ENCODE measurements at places on chromosomes 7 and 10. TPM values are rescaled to one million over a fixed set of nuclear protein-coding genes. Genes with fewer than 3 reads are reported as not detected.

DNA sequence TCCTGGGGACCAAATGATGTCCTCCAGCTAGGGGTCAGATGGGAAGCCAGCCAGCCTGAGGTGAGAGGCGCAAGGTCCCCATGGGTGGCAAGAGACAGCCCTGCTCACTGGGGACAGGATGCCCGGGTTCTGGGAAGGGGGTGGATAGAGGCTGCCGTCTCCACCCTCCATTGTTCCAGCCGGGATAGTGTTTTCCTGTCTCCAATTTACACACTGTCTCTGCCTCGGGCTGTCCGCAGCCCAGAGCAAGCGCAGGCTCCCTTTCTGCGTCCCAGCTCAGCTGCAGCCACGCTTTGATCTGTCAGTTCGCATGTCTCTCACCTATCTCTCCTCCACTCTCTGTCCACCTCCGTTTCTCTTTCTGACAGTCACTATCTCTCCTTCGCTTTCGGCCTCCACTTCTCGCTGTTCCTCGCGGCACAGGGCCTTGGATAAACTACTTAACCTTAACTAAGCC lies 2.1 kb downstream of the EPHB4 start:
- DNase-seq, result no peak

- DNase-seq, result no peak
These were observed 84.4 kb downstream of the MKLN1 start for GRCh38 chr7:131412031-131412430.

GRCh38 chr7:132270517-132270916 lies 305.8 kb downstream of the PLXNA4 start:
- no peak for DNase-seq

DNA sequence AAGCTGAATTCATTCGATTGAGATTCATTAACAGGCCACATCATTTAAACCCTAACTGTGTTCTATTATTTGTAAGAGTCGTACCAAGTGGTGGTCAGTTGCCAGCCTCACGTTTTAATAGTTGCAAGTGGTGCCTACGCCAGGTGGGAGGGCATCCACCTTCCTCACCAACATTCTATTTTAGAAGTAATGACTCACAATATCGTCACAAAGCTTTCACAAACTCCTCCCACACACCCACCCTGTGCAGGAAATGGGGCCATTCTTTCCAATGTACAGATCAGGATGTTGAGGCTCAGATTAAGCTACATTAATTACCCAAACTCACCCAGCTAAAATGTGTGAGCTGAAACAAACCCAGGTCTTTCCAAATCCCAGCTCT lies 77.3 kb upstream of the SAMD8 start:
- DNase-seq, result no peak

DYDC2 gene
- not detected for total RNA-seq

DNA sequence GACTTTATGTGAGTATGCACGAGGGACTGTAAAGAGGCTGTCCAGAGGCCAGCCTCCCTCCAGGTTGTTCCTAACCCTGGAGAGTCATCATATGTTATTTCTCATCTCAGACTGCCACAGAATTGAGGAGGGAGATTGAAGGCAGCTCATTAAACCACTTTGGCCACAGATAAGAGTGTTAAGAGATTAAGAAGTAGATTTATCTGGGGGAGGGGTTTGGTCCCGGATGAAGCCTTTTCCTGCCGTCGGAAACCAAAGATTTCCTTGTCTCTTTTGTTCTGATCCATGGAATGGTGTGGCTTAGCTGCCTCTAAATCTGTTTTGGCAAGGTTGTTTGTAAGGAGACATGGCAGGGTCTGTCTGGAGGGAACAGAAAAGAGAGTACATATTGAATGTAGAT lies 338.8 kb downstream of the AUTS2 start:
- no peak for DNase-seq

- DNase-seq, result no peak
These were observed 15.6 kb downstream of the RGS10 start for GRCh38 chr10:119526621-119527592.

DNA sequence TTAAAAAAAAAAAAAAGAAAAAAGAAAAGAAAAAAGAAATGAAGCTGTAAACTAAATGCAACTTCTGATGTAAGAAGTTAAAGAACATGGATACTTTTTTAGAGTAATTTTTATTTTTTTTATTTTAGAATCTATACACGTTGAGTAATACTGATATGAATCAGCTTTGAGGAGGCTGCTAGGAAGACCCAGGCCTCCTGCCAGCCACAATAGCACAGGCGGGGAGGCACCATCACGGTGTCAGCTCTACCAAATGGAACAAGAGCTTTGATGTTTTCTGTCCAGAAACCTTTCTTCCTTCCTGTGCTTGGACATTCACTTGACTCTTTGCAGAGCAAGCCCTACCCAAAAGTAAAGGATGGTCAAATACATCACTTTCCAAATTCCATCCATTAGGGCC lies 45.3 kb upstream of the EGR2 start:
- no peak for DNase-seq

- DNase-seq, result no peak
These were observed 502 bp downstream of the ZNF3 start for GRCh38 chr7:100080907-100081534.

- DNase-seq, result peak; percentile 66
These were observed 8.4 kb upstream of the PGAM2 start for GRCh38 chr7:44073664-44074348.

DNA sequence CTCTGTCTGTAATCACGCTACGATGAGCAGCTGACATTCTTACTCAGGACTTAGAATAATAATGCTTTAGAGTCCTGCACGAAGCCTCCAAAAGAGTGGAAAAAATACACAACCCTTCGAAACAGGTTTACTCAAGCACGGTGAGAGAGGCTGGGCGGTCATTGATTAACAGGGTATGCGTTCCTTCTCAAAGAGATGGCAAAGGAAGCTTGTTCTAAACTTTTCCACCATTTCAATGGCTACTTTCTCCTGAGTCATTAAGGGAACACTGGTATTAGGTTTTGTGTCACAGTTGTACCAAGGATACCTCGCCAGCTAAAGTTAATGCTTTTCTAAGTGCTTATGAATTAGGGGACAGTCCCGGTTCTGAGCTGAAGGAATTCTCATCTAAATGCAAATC lies 141.9 kb upstream of the RHEB start:
- peak; percentile 29 for DNase-seq

ITPRID1 gene
- total RNA-seq, result 0.95 TPM

PDZD7 gene
- total RNA-seq, result 1.3 TPM

GRCh38 chr7:26937939-26938623 lies 73.7 kb upstream of the SKAP2 start:
- peak; percentile 26 for DNase-seq

DNA sequence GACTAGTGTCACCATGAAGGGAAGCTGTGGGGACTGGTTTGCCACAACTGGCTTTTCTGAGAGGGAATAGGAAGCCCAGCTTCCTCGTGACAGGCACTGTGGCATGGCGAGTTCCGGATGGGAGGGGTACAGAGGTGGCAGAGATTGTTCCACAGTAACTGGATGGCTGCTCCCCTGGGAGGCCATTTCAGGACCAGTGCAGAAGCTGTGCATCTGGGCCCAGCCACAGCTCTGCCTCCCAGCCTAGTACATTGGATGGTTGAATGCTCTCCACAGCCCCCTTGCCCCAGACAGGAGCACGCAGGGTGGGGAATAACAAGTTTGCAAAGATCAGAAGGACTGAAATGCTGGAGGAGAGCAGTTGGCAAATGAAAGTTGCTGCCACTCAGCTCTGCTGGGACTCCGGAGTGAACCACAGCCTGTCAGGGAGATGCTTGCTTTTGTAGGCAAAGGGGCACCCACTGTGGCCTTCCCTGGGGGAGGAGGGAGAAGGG lies 51.8 kb downstream of the GSDME start:
- no peak for DNase-seq

BEND7 gene
- total RNA-seq, result 8.3 TPM

DNA sequence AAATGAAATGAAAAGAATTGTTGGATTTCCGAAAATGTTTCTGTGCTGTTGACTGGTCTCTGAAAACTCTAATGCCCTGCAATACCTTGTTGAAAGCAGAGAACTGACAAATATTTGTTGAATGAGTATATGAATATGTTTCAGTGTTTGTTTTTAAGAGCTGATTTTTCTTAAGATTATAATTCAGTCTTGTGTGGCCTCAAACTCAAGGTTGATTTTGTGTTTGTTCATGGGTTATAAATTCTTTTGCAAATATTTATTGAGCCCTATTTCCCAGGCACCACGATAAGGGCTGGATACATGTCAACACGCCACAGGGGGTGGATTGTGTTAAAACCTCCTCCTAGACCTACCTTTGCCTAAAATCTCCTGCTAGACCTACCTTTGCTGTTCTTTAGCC lies 203.9 kb upstream of the PLPP4 start:
- no peak for DNase-seq

BAG3 gene
- 35.2 TPM for total RNA-seq

DNA sequence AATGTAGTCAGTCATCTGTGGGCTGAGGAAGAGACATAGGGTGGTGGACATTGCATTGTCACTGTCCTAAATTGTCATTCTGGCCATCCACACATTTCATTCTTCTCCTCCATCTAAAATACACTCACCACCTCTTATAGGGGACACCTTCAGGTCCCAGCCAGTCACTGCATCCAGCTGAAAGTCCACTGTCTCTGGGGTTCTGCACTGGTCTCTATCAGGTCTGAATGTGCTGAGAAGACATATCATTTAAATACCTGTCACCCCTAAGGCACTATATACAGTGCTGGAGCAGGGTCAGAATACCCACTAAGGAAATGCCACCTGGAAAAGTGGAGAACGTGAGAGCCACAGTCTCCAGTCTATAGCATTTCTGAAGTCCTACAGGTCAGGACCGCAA lies 29.6 kb downstream of the SH2D4B start:
- no peak for DNase-seq

- DNase-seq, result no peak
These were observed 14.5 kb downstream of the PARD3 start for GRCh38 chr10:34800624-34801023.

MYO3A gene
- total RNA-seq, result 0.14 TPM

DNA sequence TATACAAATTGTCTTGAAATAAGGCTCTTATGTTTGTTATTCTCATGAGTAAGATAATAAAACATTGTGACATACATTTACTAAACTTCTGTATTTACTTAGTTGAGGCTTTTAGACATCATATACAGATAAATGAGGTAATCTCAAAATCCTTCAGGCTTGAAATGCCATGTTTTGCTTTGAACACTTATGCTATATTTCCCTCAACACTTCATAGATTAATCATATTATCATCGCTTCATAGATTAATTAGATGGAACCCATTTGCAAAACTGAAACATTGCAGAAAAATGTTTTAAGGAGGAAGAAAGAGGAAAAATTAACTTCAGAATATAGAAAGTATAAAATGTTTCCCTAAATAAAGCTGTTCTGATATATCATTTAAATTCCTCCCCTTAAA lies 165.0 kb upstream of the CNTNAP2 start:
- DNase-seq, result no peak

CALY gene
- total RNA-seq, result not detected

DNA sequence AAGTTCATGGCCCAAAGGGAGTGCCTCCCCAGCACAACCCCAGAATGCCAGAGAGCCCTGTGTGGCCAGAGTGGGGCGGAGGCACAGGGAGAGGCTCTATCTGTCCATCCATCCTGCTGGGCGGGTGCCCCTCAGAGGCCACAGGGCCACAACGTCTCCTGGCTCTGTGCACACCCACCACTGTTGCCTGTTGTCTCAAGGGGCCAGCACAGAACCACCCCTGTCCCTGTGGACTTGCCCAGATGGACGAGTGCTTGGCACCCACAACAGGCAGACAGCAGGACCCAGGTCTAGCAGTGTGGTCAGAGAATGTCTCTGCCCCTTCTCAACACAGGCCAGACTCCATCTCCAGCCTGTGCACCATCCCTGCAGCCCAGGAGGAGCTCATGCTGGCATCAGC lies 92.8 kb downstream of the PAXIP1 start:
- no peak for DNase-seq

DNA sequence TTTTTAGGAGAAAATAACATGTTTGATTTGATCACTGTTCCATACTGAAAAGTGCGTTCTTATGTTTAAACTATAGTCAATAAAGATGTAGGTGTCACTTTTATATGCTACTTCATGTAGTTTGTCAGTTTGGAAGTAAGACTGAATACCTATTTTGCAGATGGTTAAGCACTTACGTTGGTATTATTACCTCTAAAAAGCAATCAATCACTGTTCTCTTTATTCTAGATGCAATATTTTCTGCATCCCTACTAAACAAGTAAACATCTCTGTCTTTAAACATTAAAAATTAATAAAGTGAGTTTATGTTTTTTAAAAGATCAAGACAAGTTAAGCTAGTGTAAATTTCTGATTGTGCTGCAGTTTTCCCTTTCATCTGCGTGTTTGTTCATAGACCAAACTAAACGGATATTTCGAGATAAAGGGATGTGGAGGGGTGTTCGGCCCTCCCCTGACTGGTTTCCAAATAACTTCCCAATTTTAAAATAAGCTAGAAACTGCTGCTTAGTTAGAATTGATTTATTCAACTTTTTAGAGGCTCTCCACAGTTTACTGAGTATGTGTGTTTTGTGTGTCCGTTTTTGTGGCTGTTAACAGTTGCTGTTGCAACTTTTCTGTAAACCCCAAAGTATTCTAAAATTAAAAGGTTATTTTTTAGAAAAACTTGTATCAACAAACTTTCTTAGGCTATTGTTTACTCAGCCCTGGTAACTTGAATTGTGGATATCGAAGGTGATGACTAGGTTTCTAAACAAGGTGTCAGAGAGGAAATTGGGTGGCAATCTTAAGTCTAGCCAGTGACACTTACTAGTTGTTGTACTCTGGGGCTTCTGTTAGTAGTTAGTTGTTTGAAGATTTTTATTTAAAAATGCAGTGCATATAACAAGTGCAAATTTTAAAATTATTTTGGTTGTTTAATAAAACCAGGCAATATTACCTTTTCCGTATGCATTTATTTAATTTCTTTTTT lies 974 bp downstream of the KIF11 start:
- DNase-seq, result no peak

GRCh38 chr10:13769946-13770345 lies 183.2 kb downstream of the PRPF18 start:
- no peak for DNase-seq

- DNase-seq, result no peak
These were observed 96.5 kb downstream of the ORC5 start for GRCh38 chr7:104111271-104111670.

PAX4 gene
- not detected for total RNA-seq

SLC18A3 gene
- total RNA-seq, result not detected

DNA sequence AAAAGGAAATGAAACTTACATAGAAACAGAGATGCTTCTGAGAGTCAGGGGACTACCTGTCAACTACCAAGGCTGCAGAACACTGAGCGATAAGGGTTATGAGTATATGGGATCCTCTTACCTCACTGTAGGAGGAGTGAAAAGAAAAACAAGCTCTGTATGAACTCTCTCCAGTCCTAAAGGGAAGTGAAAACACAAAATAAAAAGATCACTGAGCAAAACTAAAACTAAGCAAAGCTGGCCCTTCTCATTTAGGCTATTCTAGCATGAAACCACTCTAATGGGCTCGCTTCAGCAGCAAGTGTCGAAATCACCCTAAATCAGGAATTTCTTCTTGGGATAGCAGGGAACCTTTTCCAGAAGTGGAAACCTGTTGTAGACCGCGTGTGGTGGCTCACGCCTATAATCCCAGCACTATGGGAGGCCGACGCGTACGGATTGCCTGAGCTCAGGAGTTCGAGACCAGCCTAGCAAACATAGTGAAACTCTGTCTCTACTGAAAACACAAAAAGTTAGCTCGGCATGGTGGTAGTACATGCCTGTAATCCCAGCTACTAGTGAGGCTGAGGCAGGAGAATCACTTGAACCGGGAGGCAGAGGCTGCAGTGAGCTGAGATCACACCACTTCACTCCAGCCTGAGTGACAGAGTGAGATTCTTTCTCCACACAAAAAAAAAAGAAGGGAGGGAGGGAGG lies 27.0 kb downstream of the DCLRE1C start:
- no peak for DNase-seq

CNPY1 gene
- not detected for total RNA-seq
